ENCODE measurements at places on chromosomes 13 and 19. TPM values are rescaled to one million over a fixed set of nuclear protein-coding genes. Genes with fewer than 3 reads are reported as not detected.

Gene GNG8
- total RNA-seq, result not detected

Gene ABHD8
- total RNA-seq, result 4.5 TPM

Gene B3GLCT
- 5.0 TPM for total RNA-seq

Gene CILP2
- total RNA-seq, result not detected

Gene SIAH3
- not detected for total RNA-seq

Gene MRPL54
- total RNA-seq, result 50.2 TPM
